NCI-H1436 treated with DMSO at 0.1 percent for 48 hours (cell line): ENCODE measurements at places on chromosomes 7 and 10.

DNA sequence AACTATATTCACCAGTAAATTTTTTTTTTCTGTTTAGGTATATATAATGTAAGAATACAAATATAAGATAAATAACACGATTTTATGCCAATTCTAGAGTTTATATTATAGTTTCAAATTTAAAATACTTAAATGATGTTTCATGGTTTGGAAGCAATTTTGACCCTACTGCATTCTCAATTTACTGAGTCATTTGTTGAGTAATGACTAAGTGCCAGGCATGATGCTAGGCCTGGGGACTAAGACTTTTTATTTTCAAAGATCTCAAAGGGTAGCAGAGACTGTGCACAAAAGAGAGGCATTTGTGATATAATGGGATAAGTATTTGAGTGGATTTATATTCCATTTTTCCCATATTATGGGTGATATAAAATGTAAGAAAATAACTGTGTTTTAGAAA, 78.9 kb upstream of the SMIM30 start:
- no peak for DNase-seq

- no peak for DNase-seq
Measured at GRCh38 chr7:140176122-140176701, 571 bp downstream of the KDM7A start.

DNA sequence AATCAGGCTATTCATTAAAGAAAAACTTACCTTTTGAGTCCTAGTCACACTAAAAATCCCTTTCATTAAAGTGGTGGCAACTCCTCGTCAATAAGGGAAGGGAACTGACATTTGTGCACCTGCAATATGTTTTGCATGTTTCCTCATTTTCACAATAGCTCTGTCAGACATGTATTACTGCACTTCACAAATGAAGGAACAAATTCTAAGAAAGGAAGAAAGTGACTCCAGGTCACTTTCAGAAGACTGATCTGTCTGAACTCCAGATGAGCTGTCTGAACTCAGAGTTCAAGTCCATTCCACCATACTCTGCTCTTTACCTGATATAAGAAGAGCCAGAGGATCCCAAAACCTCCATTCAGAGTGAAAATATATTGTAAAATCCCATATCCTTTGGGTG, 50.3 kb upstream of the GSAP start:
- DNase-seq = no peak

- DNase-seq = no peak
Measured at GRCh38 chr7:20290505-20291111, 40.1 kb upstream of the ITGB8 start.

DNA sequence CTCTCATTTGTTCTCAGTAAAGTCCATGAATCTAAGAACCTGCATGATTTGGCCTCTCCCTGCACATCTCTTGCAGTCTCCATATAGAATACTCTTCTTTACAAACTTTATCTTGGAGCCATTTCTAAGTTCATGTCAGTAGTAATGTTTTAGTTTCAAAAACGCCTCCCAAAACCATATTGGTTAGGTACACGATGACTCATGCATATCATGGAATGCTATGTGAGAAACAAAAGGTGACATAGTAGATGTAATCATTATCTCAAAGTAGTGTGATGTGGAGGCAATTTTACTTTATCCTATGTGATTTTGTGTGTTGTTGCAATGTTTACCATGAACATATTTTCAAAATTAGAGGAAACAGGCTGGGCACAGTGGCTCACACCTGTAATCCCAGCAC, 520.7 kb downstream of the KCNMA1 start:
- DNase-seq = no peak

- peak; percentile 33 for DNase-seq
Measured at GRCh38 chr7:146115548-146115850, 1.1 kb upstream of the CNTNAP2 start.

DNA sequence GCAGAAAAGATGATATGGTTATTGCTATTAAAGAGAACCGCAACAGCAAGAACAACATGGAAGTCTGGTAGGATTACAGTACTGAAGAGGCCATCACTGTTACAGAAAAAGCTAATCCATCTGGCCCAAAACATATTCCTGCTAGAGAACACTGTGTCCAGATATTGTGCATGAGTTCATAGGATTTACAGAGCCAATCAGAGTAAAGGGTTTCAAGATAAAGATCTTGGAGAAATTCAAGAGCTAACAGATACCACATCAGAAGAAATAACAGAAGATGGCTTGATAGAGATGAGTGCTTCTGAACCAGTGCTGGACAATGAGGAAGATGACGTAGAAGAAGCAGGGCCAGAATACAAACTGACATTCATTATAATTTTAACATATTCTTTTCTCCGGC, 58.7 kb downstream of the MINDY3 start:
- DNase-seq = no peak

- no peak for DNase-seq
Measured at GRCh38 chr7:45969940-45970339, 48.9 kb upstream of the IGFBP3 start.

DNA sequence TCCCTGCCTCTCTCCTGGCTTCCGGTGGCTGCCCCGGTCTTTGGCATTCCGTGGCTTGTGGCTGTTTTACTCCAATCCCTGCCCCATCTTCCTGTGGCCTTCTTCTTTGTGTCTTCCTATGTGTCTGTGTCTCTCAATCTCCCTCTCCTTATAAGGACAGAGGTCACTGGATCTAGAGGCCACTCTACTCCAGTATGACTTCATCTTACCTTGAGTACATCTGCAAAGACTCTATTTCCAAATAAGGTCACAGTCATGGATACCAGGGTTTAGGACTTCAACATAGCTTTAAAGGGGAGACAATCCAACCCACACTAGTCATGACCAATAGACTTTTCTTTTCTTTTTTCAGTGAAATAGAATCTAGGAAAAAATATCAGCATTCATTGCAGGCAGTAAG, 153.3 kb upstream of the INSYN2A start:
- DNase-seq = no peak

DNA sequence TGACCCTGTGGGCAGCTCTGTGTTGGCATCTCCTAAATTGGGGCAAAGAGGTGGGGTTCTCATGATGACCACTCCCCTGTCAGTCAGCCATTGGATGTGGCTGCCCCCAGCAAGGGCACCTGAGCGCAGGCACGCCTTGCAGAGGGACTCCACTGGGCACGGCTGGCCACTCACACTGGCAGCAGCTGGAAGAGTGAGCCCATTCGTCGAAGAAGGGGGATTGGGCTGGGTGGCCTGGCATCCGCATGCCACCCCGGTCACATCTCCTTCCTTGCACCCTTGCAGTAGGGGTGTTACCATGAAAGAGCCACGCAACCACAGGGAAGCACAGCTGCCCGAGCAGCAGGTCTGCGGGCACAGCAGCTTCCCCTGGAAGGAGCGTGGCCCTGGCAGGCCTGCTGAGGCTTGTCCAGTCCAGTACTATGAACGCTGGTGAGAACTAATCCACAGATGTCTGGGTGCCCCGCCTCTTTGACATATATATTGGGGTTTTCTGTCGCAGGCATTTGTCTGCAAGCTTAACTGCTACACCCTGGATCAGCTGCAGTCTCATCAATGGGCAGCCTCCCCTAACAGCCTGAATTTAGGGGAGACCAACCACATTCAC, 25.7 kb upstream of the GRB10 start:
- DNase-seq = no peak

GRCh38 chr7:572416-573268, 53.0 kb upstream of the PDGFA start:
- no peak for DNase-seq
